Nephron progenitor cell (in vitro differentiated cells): ENCODE measurements at places on chromosomes 16 and 17.

DNA sequence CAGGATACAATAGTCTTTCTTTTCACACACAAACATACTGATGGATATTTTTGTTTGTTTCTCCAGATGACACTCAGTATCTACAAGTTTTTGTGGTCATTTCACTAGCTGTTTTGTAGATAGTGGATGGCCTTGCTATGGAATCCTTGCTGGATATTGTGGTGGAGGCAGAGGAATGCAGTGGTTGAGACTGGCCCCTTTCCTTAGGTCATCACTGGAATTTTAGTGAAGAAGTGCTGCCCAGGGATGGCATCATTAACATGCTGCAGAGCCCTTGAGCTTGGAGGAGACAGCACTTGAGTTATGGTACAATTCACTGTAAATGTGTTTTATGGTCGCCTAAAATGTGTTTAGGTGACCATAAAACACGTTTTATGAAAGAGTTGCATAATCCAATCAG lies 455.9 kb upstream of the HSBP1 start:
- H3K36me3 ChIP-seq, result no peaks in the 10 kb centered on the region
- peaks cover 26% of the 10 kb centered on the region for H3K4me1 ChIP-seq
- H3K4me3 ChIP-seq, result no peak overlapping the region

DNA sequence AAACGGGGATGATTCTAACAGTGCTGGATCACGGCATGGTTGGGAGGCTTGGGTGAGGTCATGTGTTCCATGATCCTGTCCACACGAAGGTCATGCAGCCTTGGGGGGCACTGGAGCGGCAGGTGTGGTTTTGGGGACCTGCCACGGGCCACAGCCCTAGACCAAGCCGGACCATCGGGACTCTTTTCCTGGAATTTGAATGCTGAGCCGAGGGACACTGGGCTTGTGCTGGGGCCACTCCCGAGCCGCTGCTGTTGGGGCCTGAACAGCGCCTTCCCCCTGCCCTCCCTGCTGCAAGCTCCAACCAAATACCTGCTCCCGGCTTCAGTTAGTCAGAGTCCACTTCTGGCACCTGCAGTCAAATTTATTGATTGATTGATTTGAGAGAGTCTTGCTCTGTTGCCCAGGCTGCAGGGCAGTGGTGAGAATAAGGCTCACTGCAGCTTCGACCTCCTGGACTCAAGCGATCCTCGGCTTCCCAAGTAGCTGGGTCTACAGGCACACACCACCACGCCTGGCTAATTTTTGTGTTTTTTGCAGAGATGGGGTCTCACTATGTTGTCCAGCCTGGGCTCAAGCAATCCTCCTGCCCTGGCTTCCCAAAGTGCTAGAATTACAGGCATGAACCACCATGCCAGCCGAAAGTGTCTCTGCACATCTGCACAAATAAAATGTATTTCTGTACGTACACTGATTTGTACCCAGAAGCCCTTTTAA lies 37.2 kb upstream of the SLC38A10 start:
- peaks cover 79% of the 10 kb centered on the region for H3K4me1 ChIP-seq
- no peaks in the 10 kb centered on the region for H3K36me3 ChIP-seq

DNA sequence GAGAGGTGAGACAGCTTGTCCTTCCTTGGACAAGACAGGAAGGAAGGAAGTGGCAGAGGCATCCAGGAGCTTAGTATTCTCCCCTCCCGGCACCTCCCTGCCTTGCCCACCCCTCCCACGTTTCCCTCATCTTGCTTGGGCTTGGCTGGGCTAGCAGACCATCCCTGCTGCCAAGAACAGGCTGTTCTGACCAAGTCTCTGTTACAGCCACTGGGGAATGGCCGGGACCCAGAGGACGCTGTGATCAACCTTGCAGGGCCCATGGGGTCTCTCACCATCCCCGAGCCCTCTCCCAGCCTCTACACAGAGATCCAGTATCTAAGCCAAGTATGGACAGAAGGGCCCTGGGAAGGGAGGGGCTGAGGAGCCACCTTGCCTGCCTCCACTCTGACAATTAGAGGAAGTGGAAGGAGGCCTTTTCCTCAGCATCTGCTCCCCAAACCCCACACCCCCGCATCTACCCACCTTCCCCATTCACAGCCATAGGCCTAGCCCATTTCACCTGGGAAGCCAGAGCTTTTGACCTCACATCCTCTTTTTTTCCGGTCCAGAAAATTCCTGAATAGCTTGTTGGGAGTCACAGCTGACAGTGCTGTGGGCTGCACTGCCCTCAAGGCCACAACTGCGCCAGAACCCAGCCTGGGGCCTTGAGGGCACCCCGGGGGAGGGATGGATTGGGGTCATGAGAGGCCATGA lies 14.1 kb downstream of the CD300LG start:
- H3K36me3 ChIP-seq, result no peaks in the 10 kb centered on the region
- peaks cover 22% of the 10 kb centered on the region for H3K27me3 ChIP-seq
- peaks cover 50% of the 10 kb centered on the region for H3K4me1 ChIP-seq
- DNase-seq, result no peak
- peak overlapping the region; percentile 24 for H3K4me3 ChIP-seq

- H3K27ac ChIP-seq, result peak overlapping the region; percentile 66
- DNase-seq, result no peak
- H3K4me1 ChIP-seq, result peaks cover 20% of the 10 kb centered on the region
- no peak overlapping the region for H3K4me3 ChIP-seq
- H3K27me3 ChIP-seq, result peaks cover 9% of the 10 kb centered on the region
Measured at GRCh38 chr17:32943206-32943605, 15.3 kb downstream of the TMEM98 start.

GRCh38 chr17:978103-979093 lies 1.2 kb downstream of the NXN start:
- peak overlapping the region; percentile 81 for H3K27ac ChIP-seq
- H3K36me3 ChIP-seq, result peaks cover 17% of the 10 kb centered on the region
- peak; percentile 71 for DNase-seq
- peak overlapping the region; percentile 93 for H3K4me3 ChIP-seq
- H3K27me3 ChIP-seq, result peaks cover 8% of the 10 kb centered on the region
- H3K4me1 ChIP-seq, result peaks cover 49% of the 10 kb centered on the region

DNA sequence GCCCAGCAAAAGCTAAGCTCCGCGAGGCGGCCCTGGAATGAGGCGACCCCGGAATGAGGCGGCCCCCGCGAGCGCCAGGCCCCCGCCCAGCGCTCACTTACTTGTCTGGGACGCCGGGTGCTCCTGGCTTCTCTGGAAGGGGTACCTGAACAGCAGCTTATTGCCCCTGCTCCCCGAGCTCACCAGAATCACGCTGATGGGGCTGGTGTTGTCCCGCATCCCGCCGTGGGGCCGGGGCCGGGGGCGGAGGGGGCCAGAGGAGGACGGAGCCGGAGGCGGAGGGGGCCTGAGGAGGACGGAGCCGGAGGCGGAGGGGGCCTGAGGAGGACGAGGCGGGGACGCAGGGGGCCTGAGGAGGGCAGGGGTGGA lies 440 bp downstream of the NPRL3 start:
- H3K4me3 ChIP-seq, result peak overlapping the region; percentile 86
- peaks cover 20% of the 10 kb centered on the region for H3K36me3 ChIP-seq
- peak; percentile 66 for DNase-seq
- peaks cover 30% of the 10 kb centered on the region for H3K27me3 ChIP-seq

DNA sequence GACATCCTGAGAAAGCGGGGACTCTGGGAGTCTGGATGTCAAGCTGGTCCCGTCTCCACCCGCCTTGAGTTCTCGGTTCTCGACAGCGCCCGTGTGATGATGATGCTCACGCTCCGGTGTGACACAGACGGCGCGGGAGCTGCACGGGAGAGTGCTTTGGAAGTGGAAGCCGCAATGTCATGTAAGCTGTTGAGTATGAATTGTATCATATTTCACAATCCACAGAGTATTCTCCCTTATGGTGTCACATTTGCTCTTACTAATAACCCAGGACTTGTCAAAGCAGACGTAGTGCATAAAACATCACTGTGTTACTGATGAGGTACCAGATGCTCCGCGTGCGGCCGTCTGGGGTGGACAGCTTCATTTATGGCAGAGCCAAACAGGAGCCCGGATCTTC lies 217.5 kb upstream of the CHMP6 start:
- no peak overlapping the region for H3K4me3 ChIP-seq
- peaks cover 18% of the 10 kb centered on the region for H3K36me3 ChIP-seq
- H3K27ac ChIP-seq, result peak overlapping the region; percentile 98
- DNase-seq, result no peak
- H3K4me1 ChIP-seq, result peaks cover 64% of the 10 kb centered on the region

GRCh38 chr16:66403531-66404145 lies 23.5 kb upstream of the BEAN1 start:
- H3K4me3 ChIP-seq, result no peak overlapping the region
- no peak overlapping the region for H3K27ac ChIP-seq
- no peak for DNase-seq
- H3K4me1 ChIP-seq, result peaks cover 39% of the 10 kb centered on the region
- no peaks in the 10 kb centered on the region for H3K36me3 ChIP-seq

GRCh38 chr16:12775656-12776236 lies 27.9 kb downstream of the CPPED1 start:
- H3K27ac ChIP-seq, result no peak overlapping the region
- DNase-seq, result no peak
- H3K4me3 ChIP-seq, result no peak overlapping the region
- peaks cover 14% of the 10 kb centered on the region for H3K4me1 ChIP-seq
- peaks cover 2% of the 10 kb centered on the region for H3K27me3 ChIP-seq

DNA sequence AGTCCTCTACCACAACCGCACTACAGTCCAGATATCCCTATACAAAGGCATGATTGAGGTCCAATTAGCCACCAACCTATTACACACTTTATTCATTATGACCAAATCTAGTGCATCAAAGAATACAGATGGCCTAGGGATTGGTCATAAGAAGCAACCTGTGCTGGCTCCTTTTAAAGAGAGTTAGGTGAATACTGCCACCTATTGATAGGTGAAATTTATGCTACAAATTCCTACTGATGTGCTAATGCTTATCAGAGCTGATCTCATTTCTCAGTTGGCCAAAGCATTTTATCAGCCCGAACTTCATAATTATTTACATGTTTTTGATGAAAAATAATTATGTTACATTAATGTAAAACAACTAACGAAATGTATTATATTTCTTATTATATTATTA lies 166.3 kb downstream of the ANKFN1 start:
- no peaks in the 10 kb centered on the region for H3K36me3 ChIP-seq
- H3K4me3 ChIP-seq, result no peak overlapping the region
- DNase-seq, result no peak
- H3K27me3 ChIP-seq, result peaks cover 39% of the 10 kb centered on the region

DNA sequence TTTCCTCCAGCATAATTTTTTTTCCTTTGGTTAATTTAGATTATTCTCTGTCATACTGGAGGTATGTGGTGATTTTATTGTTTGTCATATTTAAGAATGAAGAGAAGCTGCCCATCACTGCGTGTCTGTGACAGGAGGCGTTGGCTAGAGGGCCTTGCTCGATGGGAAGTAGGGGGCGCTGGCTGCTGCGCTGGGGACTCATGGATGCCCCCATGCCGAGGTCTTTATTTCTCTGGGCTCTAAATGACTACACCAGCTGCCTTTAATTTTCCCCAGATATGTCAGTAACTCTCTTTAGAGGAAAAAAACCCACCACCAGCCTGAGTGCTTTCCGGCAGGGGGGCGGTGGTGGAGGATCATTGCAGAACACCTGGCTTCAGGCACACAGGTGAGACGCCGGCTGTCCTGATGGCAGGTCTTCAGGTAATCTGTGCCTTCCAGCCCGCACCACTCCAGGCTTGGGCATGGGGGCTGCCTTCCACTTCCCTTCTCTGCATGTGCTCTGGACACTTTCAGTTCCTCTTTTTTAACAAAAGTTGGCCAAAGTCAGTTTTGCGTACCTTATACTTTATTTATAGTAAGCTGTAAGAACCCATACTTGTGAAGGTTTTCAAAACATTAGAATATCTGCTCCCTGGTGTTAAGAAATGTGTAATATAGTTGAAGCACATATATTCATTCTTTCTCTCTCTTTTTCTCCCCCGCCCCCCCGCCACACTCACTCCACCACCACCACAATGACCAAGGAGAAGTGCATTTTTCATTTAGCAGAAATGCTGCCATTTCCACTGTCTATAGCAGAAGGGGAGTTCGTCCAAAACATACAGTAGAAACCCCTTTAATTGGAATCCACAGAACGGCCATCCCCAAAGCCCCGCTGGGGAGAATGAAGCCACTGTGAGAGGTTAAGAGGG lies 192.7 kb downstream of the RPTOR start:
- DNase-seq, result no peak
- no peak overlapping the region for H3K27ac ChIP-seq
- peaks cover 41% of the 10 kb centered on the region for H3K36me3 ChIP-seq
- H3K4me1 ChIP-seq, result peaks cover 37% of the 10 kb centered on the region
- peaks cover 4% of the 10 kb centered on the region for H3K27me3 ChIP-seq

DNA sequence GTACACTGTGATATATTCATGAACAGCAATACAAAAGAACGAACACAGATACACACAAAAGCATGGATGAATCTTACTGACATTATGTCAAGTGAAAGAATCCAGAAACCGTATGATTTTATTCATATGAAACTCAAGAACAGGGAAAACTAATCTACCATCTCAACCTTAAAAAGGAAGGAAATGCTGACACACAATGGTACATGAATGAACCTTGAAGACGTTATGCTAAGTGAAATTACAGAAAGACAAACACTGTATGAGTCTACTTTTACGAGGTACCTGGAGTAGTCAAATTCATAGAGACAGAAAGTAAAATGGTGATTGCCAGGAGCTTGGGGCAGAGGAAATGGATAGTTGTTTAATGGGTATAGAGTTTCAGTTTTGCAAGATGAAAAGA lies 8.7 kb upstream of the PRKCB start:
- H3K27me3 ChIP-seq, result peaks cover 68% of the 10 kb centered on the region
- H3K4me3 ChIP-seq, result no peak overlapping the region
- H3K27ac ChIP-seq, result no peak overlapping the region
- H3K4me1 ChIP-seq, result peaks cover 11% of the 10 kb centered on the region

GRCh38 chr17:73269791-73270190 lies 8.1 kb upstream of the CPSF4L start:
- no peaks in the 10 kb centered on the region for H3K27me3 ChIP-seq
- no peak for DNase-seq
- H3K4me3 ChIP-seq, result no peak overlapping the region
- H3K4me1 ChIP-seq, result peaks cover 39% of the 10 kb centered on the region
- H3K27ac ChIP-seq, result no peak overlapping the region

DNA sequence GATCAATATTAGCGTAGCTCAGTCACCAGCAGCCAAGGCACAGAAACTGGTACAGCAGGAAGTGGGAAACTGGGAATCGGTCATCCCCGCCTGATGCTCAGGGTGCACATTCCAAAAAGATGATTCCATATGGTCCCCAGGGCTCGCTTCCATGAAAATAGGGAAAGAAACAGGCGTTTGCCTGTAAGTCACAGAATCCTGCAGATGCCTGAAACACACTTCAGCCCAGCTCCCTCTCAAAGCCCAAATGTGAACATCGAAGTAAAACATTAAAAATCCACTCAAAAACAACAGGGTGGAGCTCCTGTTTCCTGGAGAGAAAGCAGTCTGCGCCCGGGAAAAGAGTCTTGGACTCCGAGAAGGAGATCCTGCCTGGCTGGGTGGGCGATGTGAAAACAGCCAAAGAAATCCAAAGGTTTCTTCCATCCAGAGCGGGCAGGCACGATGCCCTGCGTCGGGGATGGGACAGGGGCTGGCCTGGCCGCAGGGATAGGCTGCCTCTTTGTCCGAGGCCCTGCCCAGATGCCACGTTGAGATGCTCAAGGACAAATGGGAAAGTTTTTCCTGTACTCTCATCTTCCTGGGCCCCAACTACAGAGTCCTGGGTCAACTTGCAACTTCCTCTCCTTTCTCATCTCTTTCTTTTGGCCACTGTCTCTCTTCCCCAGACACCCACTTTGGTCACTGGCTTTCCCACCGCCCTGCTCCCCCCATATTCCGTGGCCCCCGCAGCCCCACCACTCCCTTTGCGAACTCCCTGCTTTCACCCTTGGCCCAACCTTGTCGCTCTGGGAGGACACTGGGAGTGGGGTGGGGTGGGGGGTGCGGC lies 743 bp downstream of the WIPI1 start:
- peaks cover 23% of the 10 kb centered on the region for H3K27me3 ChIP-seq
- no peaks in the 10 kb centered on the region for H3K36me3 ChIP-seq
- H3K4me3 ChIP-seq, result peak overlapping the region; percentile 93
- no peak overlapping the region for H3K27ac ChIP-seq
- DNase-seq, result peak; percentile 64
- peaks cover 55% of the 10 kb centered on the region for H3K4me1 ChIP-seq
